ENCODE measurements at places on chromosomes 13 and 19.
A peak's percentile ranks its signal among the peaks of the same experiment; 100 is the strongest.

DNA sequence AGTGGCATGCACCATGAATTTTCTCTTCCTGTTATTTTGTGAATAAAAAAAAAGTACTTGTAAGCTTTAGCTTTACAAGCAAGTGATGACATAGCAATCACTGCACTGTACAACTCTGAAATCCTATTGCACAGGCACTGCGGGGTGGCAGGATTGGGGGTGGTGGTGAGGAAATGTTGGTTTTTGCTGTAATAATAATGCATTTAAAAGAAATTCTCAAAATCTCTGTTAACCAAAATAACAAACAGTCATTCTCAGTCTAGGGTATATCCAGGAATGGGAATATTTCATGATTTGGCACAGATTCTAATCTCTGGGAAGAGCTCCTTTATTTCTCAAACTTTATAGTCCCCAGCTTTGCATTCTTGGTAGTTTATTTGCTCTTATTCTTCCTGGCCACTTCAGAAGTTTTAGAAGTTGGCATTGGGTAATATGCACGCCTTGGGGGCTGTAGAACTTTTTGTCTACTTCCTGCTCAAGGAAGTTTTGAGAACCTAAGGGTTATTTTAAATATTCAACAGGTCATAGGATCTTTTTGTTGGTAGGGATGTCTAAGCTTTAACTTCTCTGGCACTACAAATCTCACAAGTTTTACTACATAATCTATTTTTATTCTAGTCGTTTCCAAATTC is 353.0 kb upstream of the KLF12 start:
- no peak overlapping the region for H3K4me3 ChIP-seq
- peaks cover 18% of the 10 kb centered on the region for H3K27me3 ChIP-seq
- no peaks in the 10 kb centered on the region for H3K36me3 ChIP-seq
- H3K4me1 ChIP-seq: no peaks in the 10 kb centered on the region
- no peak overlapping the region for H3K27ac ChIP-seq

GRCh38 chr13:49516467-49516866 is 20.7 kb downstream of the PHF11 start:
- no peak overlapping the region for H3K4me3 ChIP-seq
- H3K27ac ChIP-seq: peak overlapping the region; percentile 65
- H3K36me3 ChIP-seq: peaks cover 68% of the 10 kb centered on the region
- no peaks in the 10 kb centered on the region for H3K27me3 ChIP-seq
- no peak for DNase-seq

- no peak overlapping the region for H3K27ac ChIP-seq
- no peaks in the 10 kb centered on the region for H3K4me1 ChIP-seq
- no peak for DNase-seq
- peaks cover 7% of the 10 kb centered on the region for H3K27me3 ChIP-seq
- H3K4me3 ChIP-seq: no peak overlapping the region
Observed at GRCh38 chr19:21626924-21627697, 121.7 kb downstream of the ZNF429 start.

- peak within 1 kb of the TSS; percentile 90 for H3K27ac ChIP-seq
Observed at GRCh38 chr19:40690050-40690692, at the start of gene NUMBL. Gene NUMBL, minus strand, starts transcription at chr19:40690651. Its CDS starts 168 bp downstream, at chr19:40690483.

- no peak for DNase-seq
- no peaks in the 10 kb centered on the region for H3K36me3 ChIP-seq
- no peak overlapping the region for H3K27ac ChIP-seq
- no peaks in the 10 kb centered on the region for H3K4me1 ChIP-seq
Observed at GRCh38 chr13:93736081-93736480, 509.5 kb downstream of the GPC6 start.

GRCh38 chr13:36965767-36966166 is 33.4 kb downstream of the ALG5 start:
- no peaks in the 10 kb centered on the region for H3K27me3 ChIP-seq
- no peak overlapping the region for H3K27ac ChIP-seq
- H3K4me3 ChIP-seq: no peak overlapping the region
- DNase-seq: no peak

- H3K27ac ChIP-seq: no peak overlapping the region
- no peaks in the 10 kb centered on the region for H3K27me3 ChIP-seq
- H3K4me3 ChIP-seq: no peak overlapping the region
- H3K4me1 ChIP-seq: no peaks in the 10 kb centered on the region
Observed at GRCh38 chr13:106362707-106363106, 172.8 kb downstream of the EFNB2 start.

DNA sequence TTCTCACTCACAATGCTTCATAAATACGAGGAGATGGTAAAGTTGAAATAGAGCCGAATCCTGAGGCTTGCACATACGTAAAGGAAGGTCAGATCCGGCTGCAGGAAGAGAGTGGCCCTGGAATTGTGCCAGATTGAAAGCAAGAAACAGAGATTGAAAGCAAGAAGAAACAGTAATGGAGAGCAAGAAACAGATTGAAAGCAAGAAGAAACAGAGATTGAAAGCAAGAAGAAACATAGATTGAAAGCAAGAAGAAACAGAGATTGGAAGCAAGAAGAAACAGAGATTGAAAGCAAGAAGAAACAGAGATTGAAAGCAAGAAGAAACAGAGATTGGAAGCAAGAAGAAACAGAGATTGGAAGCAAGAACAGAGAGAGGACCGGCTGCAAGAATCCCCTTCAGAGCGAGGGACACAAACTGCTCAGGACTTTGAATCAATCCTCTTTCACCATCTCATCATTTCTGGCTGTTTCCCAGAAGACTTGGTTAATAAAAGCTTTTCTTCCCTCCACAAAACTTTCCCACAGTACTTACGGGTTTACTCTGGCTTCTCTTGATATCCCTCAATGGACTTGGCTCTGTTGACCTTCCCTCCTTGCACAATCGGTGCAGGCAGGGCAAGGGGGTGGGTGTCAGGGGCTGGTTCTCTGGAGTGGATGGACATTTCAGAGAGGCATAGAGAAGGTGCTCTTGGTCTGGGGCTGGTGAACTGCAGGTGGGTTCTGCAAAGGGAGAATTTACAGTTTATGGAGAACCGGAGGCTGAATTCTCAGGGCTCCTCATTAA is 25.5 kb downstream of the OR7A5 start:
- H3K36me3 ChIP-seq: no peaks in the 10 kb centered on the region
- DNase-seq: no peak
- H3K4me1 ChIP-seq: no peaks in the 10 kb centered on the region
- no peak overlapping the region for H3K4me3 ChIP-seq

DNA sequence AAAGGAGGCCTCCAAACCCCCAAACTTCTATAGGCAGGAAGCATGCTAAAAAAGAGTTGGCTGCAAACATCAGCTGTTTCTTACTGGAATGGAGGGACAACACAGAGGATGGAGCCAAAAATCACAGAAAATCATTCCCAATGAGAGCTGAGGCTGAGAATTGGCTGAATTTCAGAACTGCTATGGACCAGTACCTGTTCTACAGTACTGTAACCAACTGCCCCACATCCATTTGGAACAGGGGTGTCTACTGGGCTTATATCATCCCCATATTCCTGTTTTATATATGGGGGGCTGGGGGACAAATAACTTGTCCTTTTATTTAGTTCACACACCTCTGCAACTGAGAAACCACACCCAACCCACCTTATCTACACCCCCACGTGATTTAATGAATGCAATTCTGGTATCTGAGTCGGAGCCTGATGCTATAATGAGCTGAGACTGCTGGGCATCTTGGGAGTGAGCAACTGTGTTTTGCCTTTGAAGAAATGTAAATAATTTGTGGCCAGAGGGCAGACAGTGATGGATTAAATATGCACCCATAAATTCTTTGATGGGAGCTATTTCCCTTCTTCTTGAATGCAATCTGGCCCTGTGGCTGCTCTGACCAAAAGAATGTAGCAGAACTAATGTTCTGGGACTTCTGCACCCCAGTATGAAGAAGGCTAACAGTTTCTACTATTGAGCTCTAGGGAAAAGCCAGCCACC is 82.6 kb downstream of the TBC1D4 start:
- no peak for DNase-seq
- H3K27ac ChIP-seq: no peak overlapping the region
- H3K27me3 ChIP-seq: peaks cover 23% of the 10 kb centered on the region
- peaks cover 3% of the 10 kb centered on the region for H3K36me3 ChIP-seq
- H3K4me1 ChIP-seq: no peaks in the 10 kb centered on the region

DNA sequence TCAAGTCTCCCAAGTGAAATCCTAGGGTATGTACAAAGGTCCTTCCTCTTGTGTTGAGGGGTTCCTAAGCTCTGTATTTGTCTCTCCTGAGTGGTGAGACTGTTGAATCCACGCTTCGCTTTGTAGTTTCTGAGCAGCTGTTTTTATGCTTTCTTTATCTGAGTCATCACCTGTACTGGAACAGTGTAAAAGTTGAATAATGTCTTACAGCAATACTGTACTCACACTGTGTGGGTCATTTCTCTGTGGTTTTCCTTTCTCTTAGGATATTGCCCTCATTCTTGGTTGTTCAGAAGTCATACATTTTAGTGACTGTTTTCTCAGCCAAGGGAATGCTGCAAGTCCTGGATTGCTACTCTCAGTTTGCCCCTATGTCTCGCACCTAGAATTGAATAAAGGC is 1596.6 kb downstream of the SLITRK5 start:
- DNase-seq: no peak
- no peaks in the 10 kb centered on the region for H3K4me1 ChIP-seq
- no peaks in the 10 kb centered on the region for H3K27me3 ChIP-seq
- no peak overlapping the region for H3K4me3 ChIP-seq
- H3K36me3 ChIP-seq: no peaks in the 10 kb centered on the region
- H3K27ac ChIP-seq: no peak overlapping the region

DNA sequence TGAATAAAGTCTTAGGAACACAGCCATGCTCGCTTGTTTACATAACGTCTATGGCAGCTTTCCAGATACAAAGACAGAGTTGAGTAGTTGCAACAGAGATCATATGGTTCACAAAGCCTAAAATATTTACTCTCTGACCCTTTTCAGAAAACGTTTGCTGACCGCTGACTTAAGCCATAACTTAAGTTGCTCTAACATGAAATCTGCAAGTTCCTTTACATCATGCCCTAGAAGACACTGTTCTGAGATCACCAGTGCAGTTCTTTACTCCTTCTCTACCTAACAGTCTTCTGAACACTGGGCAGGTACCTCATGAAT is 166.4 kb downstream of the DCLK1 start:
- no peak overlapping the region for H3K27ac ChIP-seq
- no peak for DNase-seq
- H3K27me3 ChIP-seq: no peaks in the 10 kb centered on the region
- H3K4me3 ChIP-seq: no peak overlapping the region
- no peaks in the 10 kb centered on the region for H3K36me3 ChIP-seq

GRCh38 chr13:53240401-53241025 is 211.9 kb downstream of the OLFM4 start:
- no peak for DNase-seq
- H3K36me3 ChIP-seq: no peaks in the 10 kb centered on the region
- no peak overlapping the region for H3K27ac ChIP-seq
- H3K27me3 ChIP-seq: no peaks in the 10 kb centered on the region
- H3K4me3 ChIP-seq: no peak overlapping the region

- no peak for DNase-seq
- H3K4me1 ChIP-seq: no peaks in the 10 kb centered on the region
- H3K27ac ChIP-seq: no peak overlapping the region
Observed at GRCh38 chr13:103236213-103236612, 170.0 kb upstream of the SLC10A2 start.

GRCh38 chr19:18857223-18857622 is 25.5 kb downstream of the UPF1 start:
- no peak for DNase-seq
- H3K27ac ChIP-seq: no peak overlapping the region
- peaks cover 91% of the 10 kb centered on the region for H3K36me3 ChIP-seq
- no peaks in the 10 kb centered on the region for H3K27me3 ChIP-seq
- peaks cover 9% of the 10 kb centered on the region for H3K4me1 ChIP-seq
- H3K4me3 ChIP-seq: no peak overlapping the region

- no peak overlapping the region for H3K27ac ChIP-seq
- H3K27me3 ChIP-seq: no peaks in the 10 kb centered on the region
- H3K4me1 ChIP-seq: no peaks in the 10 kb centered on the region
- DNase-seq: no peak
- H3K4me3 ChIP-seq: no peak overlapping the region
Observed at GRCh38 chr13:71274923-71275608, 591.9 kb downstream of the DACH1 start.

DNA sequence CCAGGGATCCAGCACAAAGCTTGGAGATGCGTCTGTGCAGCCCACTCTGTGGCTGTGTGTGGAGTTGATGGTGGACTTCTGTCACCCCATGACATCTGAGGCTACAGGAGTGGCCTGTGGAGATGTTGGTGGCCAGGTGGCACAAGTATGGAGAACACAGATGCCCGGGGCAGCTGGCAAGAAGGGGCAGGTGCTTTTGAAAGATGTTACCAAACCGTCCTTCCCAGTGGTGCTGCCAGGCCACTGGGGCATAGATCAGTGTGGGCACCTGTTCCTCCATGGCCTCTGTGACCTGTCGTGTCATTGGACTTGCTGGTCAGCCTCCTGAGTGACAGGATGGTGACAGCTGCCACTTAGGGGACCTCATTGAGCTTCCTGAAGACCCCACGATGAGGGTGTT is 36.2 kb downstream of the KDM4B start:
- no peaks in the 10 kb centered on the region for H3K27me3 ChIP-seq
- no peak overlapping the region for H3K27ac ChIP-seq
- H3K4me1 ChIP-seq: peaks cover 24% of the 10 kb centered on the region
- H3K4me3 ChIP-seq: no peak overlapping the region

DNA sequence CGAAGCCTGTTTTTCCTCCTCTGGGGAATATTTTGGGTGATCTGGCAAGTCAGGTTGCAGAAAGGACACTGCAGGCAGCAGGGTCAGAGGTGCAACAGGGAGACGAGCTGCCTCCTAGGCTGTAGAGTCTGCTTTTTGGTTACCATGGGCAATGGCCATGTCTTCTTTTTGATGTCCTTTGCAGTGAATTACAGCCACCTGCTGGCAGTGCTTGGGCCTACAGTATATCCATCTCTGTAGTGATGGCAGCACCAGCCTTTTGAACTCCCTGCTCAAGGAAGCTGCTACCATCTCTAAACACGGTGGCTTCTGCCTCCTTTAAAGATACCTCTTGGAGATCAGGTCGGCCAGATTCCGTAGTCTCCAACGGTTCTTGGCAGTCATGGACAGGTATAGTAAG is 73.9 kb downstream of the WTIP start:
- H3K4me3 ChIP-seq: no peak overlapping the region
- DNase-seq: no peak
- peaks cover 71% of the 10 kb centered on the region for H3K27me3 ChIP-seq
- no peak overlapping the region for H3K27ac ChIP-seq
- H3K4me1 ChIP-seq: no peaks in the 10 kb centered on the region

DNA sequence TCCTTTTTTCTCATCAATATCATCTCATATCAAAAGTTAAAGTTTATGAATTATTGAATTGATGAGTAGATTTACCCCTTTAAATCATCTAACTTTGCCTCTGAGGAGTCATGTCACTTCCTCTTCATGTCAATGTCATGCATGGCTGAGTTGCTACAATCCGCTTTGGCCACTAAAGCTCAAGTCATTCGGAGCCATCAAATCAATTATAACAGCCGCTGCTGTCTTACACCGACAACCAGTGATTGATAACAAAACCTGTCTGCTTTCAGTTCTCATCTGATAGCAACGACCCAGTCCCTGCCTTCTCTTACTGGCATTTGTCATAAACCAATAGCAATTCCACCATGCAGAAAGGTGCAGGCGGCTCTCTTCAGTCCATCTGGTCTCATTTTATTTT is 429.3 kb downstream of the DIAPH3 start:
- H3K27ac ChIP-seq: no peak overlapping the region
- H3K36me3 ChIP-seq: no peaks in the 10 kb centered on the region
- no peaks in the 10 kb centered on the region for H3K27me3 ChIP-seq
- H3K4me1 ChIP-seq: no peaks in the 10 kb centered on the region
- DNase-seq: no peak
- no peak overlapping the region for H3K4me3 ChIP-seq
